Stimulated activated CD4-positive, alpha-beta T cell treated with anti-CD3 and anti-CD28 coated beads, Interleukin-12 subunit alpha, Interleukin-12 subunit beta, amount 100 ng/mL, for 48 hours (primary cell): ENCODE measurements at places on chromosomes 13 and 19.

GRCh38 chr19:41384351-41384750, 8.0 kb downstream of the TMEM91 start:
- no peak for DNase-seq

- no peak for DNase-seq
These were observed 56.2 kb upstream of the AKAP11 start for GRCh38 chr13:42215578-42216421.

DNA sequence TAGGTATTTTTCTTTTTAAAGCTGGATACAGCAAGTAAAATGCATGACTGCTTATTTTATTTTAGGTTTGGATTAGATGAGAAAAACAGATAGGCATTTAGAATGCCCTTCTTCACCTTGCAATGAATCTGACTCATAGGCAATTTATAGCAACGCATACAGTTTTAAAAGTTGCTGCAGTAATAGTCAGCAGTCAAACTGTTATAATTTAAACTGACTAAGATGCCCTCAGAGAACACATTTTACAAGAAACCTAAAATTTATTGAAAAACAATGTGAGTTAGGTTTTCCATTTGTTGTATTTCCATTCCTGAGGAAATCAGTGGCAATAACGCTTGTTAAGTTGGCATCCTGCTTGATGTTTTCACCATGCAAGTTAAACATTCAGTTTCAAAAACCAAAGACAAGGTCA, 1128.2 kb upstream of the PCDH9 start:
- no peak for DNase-seq

DNA sequence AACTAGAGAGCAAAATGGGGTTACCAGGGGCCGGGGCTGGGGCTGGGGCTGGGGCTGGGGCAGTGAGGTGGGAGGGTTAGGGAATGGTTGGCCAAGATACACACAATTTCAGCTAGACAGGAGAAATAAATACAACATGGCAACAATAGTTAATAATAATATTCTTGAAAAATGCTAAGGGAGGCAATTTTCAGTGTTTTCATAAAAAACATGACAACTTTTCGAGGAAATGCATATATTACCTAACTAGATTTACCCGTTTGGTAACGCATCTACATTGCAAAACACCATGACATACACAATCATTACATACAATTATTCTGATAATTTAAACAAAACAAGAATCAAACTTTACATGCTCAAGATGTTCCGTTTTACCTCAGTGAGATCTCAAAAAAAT, 12.2 kb downstream of the RFPL4AL1 start:
- DNase-seq = no peak

DNA sequence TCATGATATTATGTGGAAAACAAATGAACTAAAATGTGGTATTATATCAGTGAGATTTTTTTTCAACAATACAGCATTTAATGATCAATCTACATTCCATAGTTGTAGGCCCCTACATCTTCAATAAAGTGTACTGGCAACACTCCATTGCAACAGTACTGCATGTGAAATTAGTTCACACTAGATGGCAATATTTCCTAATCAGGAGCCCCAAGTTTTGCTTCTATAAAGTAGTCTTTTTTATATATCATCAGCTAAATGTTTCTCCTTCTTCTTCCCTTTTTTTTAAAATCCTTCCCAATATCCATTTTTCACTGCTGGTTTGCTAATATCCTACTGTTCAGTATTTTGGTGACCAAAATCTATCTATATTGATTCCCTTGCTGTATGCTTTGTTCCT, 528.3 kb upstream of the ATXN8OS start:
- no peak for DNase-seq

DNA sequence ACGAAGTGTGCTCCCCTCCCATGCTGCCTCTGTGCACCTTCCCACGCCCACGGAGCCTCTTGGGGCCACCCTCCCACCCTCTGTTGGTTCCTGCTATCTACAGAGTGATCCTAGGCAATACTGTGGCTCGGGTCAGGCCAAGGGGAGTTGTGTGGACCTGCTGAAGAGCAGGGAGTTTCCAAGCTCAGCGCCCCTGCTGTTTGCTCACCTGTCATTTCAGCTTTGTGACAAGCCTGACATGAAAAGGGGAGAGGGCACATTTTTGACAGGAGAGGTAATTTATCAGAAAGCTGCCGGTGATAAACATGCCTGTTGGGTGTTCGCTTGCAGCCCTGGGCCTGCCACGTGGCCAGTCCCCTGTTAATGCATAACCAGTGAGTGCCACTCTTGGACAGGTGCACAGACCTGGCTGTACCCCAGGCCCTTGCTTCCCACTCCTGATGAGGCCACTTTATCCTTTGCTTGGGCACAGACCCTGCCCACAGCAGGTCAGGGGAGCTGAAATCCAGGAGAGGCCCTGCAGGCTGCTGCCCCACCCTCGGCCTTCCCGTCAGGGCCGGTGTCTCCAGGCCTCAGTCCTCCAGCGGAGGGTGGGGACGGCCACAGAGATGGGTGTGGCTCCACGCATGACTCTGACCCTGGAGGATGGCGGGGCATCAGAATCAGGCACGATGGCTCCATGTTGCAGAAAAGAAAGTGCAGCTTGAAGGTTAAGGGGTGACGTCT, 201.5 kb upstream of the GPR12 start:
- DNase-seq = no peak

- no peak for DNase-seq
These were observed 6.6 kb upstream of the GIPC1 start for GRCh38 chr19:14502334-14503092.

GRCh38 chr13:112131081-112131712, 64.2 kb downstream of the SOX1 start:
- DNase-seq = no peak

GRCh38 chr19:13487985-13488384, 18.3 kb downstream of the CACNA1A start:
- no peak for DNase-seq
